ENCODE measurements at places on chromosomes 7 and 10.

- DNase-seq = no peak
Observed at GRCh38 chr7:108140671-108141070, 10.5 kb upstream of the LAMB4 start.

DNA sequence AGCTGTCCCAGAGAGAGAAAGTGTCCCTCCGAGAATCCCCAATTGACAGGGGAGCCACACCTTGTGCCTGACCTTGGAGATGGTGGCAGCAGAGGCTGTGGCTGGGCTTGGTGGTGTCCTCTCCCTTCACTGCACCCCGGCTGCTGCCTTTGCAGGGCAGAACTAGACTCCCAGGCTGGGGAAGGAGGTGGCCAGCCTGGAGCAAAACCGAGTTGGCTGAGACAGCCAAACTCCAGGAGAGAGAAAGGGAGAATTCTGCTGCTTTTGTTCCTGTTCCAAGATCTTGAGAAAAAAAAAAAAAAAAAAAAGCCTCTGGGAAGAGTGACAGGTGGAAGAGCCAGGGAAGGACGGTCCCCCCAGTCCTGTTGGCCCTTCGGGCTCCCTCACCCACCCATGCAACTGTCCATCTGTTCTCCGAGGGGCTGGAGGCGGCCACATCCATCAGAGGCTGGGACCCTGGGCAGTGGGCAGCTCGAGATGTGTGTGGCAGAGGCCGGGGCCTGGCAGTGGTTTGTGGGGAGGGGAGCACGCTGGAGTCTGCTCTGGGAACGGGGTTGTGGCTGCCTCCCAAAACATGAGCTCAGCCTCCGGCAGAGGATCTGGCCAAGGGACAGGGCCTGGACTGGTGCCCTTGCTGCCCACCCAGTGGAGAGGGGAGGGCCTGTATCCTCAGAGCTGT, 35.5 kb downstream of the CLIP2 start:
- DNase-seq = no peak

DNA sequence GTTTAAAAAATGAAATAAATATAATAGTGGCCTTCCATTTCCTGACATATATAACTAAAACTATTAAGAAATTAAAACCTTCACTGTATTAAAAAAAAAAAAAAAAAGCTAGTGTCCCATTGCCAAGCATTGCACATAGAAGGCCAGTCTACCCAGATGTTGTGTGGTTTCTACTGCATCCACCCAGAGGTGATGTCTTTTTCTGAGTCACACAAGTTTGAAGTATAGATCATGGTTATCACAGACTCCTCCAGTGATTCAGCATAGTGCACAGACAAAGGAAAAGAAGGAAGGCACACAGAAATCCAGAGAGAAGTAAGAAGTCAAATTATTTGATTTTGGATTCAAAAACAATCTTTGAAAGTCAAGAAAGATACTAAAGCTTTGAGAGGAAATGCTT, 429.0 kb downstream of the ETV1 start:
- DNase-seq = no peak

- DNase-seq = no peak
Observed at GRCh38 chr7:136102881-136103280, 125.7 kb upstream of the MTPN start.

DNA sequence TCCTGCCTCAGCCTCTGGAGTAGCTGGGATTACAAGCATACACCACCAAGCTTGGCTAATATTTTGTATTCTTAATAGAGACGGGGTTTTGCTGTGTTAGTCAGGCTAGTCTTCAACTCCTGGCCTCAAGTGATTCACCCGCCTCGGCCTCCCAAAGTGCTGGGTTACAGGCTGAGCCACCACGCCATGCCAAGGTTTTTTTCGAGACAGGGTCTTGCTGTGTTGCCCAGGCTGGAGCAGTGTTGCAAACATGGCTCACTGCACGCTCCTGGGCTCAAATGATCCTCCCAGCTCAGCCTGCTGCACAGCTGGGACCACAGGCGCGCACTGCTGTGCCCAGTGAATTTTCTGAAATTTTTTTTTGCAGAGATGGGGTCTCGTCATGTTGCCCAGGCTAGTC, 3.3 kb upstream of the SEC31B start:
- DNase-seq = no peak

DNA sequence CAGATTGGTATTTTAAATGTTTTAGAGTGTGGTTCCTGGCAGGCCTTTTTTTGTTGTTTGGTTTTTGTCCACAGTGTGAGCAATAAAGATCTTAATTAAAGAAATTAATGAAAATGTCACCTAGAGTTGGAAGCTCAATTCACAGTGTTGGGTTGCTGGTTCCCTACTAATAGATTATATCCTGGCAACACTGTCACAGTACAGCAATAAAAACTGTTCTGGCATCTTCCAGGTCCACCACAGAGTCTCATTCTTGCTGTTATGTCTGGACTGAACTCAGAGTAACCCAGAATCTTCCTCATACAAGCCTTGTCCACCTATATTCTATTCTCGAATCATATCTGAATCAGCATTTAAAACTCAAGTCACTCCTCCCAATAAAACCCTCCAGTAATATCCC, 212.4 kb upstream of the LRRTM3 start:
- no peak for DNase-seq

GRCh38 chr10:117652228-117653169, 110.0 kb downstream of the EMX2 start:
- DNase-seq = no peak

GRCh38 chr7:25968205-25968993, 183.6 kb upstream of the NFE2L3 start:
- DNase-seq = no peak

DNA sequence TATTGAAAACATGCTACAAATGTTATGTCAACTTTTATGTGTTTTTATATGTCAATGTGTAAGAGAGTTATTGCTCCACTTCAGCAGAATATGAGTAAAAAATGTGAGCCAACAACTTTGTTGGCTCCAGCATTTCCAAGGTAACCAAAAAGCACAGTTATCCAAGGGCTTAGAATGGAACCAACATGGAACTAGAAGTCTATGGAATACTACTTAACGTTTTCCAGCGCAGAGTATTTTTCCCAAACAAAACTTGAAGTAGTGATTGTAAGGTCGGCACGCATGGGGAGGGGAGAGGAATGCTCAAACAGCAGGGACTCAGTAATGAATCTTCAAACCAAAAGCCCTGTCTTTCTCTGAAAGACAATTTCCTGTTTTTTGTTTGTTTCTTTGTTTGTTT, 45.0 kb upstream of the TSPAN13 start:
- no peak for DNase-seq

GRCh38 chr7:74439541-74439940, 14.2 kb upstream of the GTF2IRD1 start:
- no peak for DNase-seq

DNA sequence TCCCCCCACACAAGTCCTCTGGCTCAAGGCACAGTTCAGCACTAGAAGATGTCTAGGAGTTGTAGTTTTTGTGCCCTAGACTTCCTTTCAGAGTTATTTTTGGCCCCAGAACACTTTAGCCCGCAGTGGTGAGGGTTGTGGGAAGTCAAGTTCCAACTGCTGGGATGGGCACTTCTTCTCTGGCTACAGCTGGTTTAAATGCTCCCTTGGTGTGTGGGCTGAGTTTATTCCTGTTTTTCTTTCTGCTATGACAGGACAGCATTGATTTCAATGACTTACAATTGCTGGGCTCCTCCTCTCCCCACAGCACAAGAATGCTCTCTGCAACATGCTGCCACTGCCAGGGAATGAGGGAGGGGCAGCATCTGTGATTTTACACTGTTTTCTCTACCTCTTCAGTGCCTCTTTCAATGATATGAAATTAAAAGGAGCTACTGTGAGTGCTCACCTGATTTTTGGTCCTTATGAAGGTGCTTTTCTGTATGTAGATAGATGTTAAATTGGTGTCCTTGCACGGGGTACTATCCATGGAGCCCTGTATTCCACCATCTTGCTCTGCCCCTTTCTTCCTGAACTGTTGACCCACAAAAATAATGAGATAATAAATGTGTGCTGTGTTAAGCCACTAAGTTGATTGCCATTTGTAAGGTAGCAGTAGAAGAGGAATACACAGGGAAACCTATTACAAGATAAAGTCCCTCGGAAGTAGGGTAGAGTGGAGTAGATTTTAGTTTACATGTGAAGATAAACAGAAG, 56.3 kb downstream of the SLC13A1 start:
- DNase-seq = no peak

DNA sequence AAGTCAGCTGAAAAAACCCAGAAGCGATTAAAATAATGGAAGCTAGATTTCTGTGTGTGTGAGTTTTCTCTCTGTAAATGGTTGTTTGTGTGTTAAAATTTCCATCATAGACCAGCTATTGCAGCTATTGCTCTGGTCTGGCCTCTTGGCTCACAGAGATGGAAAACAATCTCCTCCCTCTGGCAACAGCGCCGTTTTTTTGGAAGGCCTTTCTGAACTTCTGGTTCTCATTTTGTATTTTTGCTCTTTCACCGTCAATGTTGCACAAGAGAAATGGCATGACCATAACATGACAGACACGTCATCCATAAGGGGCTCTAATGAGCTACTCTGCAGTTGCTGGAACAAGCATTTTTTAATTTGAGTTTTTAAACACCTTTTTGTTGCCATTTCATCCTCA, 91.0 kb downstream of the CUBN start:
- no peak for DNase-seq

DNA sequence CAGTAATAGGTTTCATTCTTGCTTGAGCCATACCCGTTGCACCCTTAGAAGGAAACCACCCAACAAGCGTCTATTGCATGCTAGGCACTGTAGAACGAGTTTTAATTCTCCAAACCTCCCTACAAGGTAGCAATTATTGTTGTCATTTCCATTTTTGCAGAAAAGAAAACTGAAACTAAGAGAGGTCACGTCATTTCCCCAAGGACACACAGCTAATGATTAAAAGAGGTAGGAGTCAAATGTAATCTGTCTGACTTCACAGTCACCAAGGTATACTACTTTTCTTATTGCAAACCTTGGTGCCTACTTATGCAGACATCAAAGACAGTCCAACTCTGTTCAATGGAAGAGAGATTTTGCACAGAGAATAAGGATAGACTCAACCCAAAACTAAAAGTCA, 49.1 kb upstream of the C1QL3 start:
- no peak for DNase-seq

DNA sequence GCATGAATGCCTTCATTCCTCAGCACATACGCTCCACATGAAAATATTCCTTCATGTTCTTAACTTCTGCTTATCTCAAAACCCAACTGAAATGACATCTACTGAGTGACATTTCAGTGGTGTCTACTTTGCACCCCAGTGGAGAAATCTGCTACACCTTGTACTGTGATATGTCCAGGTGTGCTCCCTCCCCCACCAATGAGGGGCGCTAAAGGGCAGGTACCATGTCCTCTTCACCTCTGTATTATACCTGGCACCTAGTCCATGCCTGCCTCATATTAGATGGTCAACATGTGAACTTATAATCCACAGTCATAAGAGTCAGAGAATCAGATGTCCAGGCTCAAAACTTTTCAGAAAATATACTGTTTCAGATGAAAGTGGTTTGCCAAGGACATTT, 2.1 kb downstream of the PAXIP1 start:
- no peak for DNase-seq

GRCh38 chr7:157410831-157411556, 74.2 kb downstream of the DNAJB6 start:
- DNase-seq = no peak

Measured in stimulated activated CD8-positive, alpha-beta memory T cell treated with anti-CD3 and anti-CD28 coated beads, Interleukin-4, amount 100 ng/mL, for 1 hour (primary cell).